ENCODE measurements at places on chromosomes 11 and 22.

DNA sequence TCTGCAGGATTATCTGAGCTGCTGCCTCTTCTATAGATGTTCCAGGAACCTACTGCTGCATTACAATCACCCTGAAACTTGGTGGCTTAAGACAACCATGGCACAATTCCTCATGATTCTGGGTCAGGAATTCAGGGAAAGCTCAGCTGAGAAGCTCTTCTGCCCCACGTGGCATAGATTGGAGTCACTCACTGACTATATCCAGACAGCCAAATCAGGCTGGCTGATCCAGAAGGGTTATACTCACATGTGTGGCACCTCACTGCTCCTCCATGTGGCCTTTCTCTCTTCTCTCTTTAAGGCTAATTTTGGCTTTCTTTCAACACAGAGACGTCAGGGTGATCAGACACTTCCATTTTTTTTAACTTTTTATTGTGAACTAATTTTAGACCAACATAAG lies 125.5 kb downstream of the BBOX1 start:
- DNase-seq: no peak

DNA sequence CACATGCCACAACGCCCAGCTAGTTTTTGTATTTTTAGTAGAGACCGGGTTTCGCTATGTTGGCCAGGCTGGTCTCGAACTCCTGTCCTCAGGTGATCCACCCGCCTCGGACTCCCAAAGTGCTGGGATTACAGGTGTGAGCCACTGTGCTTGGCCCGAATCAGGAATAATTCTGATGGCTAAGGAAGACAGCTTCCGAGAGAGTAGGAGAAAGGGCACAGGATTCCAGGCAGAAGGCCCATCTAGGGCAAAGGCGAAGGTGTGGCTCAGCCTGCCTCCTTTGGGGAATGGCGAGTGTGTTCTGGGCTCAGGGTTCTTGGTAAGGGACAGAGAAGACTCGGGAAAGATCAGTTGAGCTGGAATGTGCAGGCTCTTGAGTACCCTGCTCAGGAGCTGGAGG lies 1.6 kb upstream of the SYCE3 start:
- no peak for DNase-seq

GRCh38 chr22:24871611-24872205 lies 65.7 kb downstream of the SGSM1 start:
- no peak for DNase-seq

DNA sequence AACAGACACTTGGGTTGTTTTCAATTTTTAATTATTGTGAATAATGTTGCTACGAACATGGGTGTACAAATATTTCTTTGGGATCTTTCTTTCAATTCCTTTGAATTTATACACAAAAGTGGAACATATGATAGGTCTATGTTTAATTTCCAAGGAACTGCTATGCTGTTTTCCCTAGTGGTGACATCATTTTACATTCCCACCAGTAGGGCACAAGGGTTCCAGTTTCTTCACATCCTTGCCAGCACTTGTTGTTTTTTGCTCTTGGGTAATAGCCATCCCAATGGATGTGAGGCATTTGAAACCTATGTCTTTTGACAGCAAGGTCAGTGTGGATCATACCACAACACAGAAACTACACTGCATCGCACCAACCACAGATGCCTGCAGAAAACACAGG lies 41.8 kb upstream of the SCN3B start:
- DNase-seq: no peak

DNA sequence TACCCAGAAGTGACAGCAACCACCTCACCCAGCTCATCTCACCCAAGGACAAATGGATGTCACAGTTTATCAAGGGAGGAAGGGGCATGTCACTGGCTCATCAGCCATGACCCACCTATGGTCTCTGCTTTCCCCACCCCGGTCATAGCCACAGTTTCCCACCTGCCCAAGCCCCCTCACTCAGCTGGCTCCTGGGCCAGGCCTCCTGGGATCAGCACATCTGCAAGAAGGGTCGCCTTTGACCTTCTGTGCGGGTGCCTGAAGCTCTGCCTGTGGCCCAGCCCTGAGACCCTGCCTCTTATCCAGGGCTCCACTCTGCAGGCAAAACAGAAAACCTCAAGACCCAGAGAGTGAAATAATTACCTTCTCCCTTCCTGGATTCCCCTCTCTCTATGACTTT lies 236.4 kb downstream of the BUD13 start:
- no peak for DNase-seq

- DNase-seq: no peak
These were observed 70.0 kb downstream of the MICAL3 start for GRCh38 chr22:17954200-17954859.

GRCh38 chr11:40215556-40215955 lies 1243.9 kb downstream of the LRRC4C start:
- no peak for DNase-seq

- no peak for DNase-seq
These were observed 96.3 kb upstream of the ALKBH3 start for GRCh38 chr11:43784301-43784700.

DNA sequence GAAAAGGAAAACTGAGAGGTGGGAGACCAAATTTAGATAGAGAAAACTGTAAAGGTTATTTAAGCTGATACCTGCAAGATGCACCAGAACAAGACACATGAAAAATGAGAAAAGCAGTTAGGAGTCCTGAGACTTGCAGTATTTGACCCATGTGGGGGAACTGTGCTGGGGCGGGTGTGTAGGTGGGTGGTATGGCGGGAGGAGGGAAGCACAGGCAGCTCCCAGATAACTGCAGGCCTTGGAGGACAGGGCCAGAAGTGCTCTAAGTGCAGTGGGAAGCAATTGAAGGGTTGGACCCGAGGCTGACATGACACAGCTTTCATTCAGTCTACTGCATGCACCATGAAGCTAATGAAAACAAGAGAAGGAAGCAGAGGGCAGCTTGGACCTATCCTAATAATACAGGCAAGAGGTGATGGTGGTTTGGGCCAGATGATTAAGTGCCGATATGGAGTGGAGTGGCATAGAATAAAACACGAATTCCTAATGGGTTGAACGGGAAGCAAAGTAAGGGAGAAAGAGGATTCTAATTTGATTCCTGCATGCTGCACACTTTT lies 48.0 kb upstream of the ANO3 start:
- no peak for DNase-seq

DNA sequence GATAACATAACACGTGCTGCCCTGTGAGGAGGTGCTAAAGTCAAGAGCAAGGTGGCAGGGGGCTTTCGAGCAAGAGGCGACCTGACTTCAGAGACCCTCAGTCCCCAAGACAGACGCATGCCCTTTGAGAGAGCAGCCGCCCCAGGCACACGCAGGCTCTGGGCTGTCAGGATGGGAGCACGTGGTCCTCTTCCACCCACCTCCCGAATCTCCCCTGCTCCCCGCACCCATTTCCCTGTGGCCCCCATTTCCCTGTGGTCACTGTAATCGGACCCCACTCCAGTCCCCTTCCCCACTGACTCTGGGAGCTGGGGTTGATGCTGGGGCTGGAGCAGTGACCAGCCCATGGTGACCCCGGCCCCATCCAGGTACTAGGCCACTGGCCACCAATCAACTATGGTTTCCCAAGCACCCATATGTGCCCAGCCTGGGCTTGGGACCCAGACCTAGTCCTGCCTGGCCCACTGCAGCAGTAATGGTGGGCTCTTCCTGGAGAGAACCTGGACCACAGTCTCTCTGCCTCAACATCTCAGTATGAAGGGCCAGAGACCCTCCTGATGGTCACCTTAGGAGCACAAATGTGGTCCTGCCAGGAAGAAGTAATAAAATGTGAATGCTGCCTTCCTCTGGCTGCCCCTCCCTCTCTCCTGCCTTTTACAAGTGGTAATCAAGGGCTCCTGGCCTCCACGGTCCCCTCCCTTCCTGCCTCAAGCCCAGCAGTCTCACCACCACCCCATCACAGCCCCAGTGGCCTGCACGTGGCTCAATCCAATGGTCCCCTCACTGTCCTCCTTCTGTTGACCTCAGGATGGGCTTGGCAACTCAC lies 39.0 kb downstream of the IGLL5 start:
- no peak for DNase-seq

DNA sequence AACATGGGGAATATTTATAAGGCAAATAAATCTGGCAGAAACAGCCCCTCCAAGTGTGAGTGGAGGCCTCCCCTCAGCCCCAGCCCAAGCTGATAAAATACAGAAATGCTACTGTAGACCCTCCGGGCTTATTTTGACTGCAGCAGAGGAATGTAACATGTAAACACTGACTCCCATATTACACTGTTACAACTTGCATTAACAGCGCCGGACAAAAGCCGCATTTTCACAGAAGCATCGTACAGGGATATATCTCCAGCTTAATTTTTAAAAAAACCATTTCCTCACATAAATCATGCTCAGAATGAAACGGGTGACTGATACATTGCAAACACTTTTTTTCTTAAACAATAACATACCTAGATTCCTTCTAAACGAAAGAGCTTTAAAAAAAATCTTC lies 36.6 kb upstream of the COMT start:
- no peak for DNase-seq

GRCh38 chr11:123718469-123718868 lies 23.0 kb downstream of the ZNF202 start:
- DNase-seq: no peak

DNA sequence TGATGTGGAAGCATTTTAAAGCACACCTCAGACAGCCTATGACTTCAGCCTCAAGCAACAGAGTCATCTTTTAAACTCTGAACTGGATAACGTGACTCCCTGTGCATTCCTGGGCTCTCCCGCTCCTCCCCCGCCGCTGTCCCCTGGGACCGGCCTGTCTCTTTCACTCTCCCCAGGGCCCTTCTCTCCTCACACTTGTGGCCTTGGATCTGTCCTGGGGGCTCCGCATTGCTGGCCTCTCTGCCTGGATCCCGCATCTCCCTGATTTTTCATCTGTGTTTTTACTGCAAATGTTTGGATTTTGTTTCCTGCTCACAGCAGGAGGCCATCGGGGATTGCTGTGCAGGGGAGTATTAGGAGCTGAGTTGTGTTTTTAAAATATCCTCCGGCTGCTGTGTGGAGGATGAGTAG lies 15.4 kb downstream of the C11orf24 start:
- DNase-seq: no peak

DNA sequence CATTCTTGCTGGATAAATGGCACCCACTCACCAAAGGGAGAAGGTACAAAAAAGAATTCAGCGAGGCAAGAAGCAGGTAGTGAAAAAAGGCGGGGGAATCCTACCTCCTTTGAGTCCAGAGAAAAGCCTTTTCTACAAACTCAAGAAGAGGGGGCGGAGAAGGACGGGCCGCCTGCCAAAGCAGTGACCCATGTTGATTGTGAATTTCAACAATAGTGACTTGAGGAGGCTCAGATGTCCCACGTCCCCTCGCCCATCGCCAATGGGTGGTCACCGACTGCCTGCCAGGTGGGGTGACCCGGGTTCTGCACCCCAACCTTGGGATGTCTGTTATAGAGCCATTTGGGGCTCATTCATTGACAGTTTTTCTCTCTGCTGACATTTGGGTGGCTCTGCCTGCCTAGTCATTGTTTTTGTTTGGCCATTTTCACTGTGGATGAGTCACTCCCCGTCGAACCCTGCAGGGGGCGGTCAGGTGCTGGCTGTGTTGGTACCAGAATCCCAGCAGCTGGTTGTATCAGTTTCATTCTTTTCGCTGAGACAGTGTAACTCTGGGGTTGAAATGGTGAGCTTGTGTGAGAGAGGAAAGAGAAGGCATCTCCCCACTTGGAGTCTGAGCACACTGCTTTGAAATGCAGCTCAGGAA lies 163.4 kb upstream of the NCAM1 start:
- DNase-seq: peak; percentile 44

- no peak for DNase-seq
These were observed 9.0 kb upstream of the TMEM121B start for GRCh38 chr22:17130199-17130598.

- DNase-seq: peak; percentile 94
These were observed 10.0 kb downstream of the SDF2L1 start for GRCh38 chr22:21652010-21652546.

GRCh38 chr11:107370390-107370789 lies 87.2 kb downstream of the CWF19L2 start:
- no peak for DNase-seq

- no peak for DNase-seq
These were observed 4.5 kb downstream of the RIN1 start for GRCh38 chr11:66331542-66332370.

DNA sequence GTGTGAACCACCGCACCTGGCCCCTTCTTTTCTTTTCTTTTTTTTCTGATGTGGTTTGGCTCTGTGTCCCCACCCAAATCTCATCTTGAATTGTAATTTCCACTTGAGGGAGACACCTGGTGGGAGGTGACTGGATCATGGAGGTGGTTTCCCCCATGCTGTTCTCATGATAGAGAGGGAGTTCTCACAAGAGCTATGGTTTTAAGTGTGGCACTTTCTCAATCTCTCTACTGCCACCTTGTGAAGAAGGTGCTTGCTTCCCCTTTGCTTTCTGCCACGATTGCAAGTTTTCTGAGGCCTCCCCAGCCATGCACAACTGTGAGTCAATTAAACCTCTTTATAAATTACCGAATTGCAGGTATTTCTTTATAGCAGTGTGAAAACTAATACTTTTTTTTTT lies 4.9 kb upstream of the TCN2 start:
- peak; percentile 7 for DNase-seq

DNA sequence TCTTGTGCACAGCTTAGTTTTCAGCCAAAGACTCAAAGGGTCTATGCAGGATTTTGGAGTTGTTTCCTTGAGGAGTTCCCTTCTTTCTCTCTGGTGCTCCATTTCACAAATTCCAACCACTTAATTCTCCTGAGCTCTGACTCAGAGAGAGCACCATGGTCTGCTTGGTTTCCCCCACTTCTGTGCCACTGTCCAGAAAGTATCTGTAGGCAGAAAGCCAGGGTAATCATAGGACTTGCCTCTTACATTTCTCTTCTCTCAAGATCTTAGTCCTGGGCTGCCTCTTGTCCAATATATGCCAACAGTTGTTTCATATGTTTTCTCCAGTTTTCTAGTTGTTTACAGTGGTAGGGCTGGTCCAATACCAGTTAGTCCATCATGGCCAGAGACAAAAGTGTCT lies 6.4 kb upstream of the MRGPRD start:
- DNase-seq: no peak

GRCh38 chr11:46537537-46538295 lies 56.1 kb downstream of the AMBRA1 start:
- DNase-seq: peak; percentile 67

GRCh38 chr11:69172674-69173073 lies 16.9 kb downstream of the SMIM38 start:
- no peak for DNase-seq

DNA sequence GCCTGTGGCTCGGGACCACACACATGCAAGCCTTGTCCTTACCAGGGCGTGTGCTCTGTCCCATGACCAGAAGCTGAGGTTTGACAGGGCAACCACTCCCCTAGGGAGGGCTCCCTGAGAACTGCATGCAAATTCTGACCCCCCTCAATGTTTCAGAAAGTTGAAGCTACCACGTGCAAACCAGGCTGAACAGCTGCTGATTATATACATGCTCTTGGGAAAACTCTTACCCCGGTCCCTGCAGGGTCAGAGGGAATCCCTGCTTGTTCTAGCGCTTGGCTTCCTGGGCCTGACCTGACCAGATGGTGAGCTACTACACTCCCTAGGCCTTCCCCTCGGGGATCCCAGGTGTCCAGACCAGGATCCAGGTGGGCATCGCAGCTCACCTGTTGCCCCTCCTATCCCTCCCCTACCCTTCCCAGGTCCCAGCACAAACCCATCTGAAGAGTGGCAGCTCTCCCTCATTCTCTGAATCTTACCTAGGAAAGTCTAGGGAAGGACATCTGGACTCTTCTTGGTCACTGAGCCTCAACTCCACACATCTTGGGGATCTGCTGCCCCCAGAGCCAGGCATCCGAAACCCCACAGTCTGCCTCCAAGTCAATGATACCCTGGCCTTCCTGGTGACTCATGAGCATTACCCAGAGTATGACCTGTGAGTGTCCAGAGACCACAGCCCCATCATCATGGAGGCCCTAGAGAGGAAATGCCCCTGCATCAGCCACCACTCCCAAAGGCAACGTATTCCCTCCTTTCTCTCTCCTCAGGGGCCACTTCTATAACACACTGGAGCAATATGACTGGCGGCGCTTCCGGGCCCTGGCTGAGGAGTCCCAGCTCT lies 61.5 kb downstream of the BTG4 start:
- DNase-seq: no peak

Data from stimulated activated CD4-positive, alpha-beta T cell treated with anti-CD3 and anti-CD28 coated beads, Interleukin-15, amount 100 ng/mL, for 24 hours (primary cell).